ENCODE measurements at places on chromosomes 2 and 18.

GRCh38 chr2:132448331-132448730 is 31.7 kb downstream of the GPR39 start:
- no peak for DNase-seq

DNA sequence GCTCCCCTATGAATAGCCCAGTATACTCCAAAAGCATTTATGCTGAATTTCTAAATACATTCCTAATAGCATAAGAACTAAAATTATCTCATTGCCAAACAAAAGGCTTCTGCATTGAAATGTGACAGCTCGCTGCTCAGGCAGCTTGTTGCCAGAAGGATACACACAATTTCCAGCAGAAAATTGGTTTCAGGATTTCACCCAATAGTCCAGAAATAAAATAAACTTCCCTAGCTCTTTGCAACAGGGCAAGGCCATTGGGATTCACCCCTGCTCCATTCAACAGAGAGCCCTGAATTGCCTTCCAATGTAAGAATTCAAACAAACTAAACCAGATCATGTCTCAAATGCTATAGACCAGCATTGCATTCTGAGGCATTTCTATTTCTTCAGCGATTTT is 70.7 kb downstream of the RBM43 start:
- DNase-seq, result no peak

DNA sequence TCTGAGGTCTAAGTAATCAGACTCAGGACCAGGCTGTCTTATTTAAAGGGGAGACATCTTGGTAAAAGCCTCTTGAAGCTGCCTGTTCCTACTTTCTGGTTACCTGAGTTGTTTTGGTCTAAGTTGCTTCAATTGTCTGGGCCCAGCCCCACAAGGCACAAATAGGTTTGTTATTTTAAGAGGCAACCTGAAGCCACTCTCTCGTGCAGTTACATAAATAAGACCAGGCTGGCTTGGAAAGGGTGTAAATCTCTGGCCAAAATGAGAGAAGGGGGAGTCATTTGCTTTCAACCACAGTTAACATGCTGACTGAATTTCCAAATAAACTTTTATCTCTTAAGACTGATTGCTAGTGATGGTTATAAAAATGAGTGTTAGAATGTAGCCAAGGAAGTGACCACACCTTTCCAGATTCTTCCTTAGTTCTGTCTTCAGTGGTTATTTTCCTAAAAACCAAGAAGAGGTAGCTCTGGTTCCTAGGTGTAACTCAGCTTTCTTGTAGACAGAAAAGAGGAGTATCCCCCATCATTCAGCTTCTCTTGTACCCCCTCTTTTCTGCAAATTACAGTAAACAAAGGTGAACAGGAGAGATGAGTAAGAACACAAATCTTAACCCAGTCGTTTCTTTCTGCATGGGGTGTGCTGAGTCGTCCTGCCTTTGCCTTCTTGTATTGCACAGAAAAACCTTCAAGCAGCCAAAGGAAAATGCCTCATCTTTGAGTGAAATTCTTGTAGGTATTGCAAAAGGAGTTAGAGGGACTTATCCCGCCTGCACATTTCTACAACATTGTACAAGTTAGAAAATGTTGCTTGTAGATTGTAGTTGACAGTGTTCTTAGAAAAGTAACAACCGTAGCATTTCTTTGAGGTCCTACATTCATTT is 161.5 kb upstream of the NT5C1B start:
- no peak for DNase-seq

DNA sequence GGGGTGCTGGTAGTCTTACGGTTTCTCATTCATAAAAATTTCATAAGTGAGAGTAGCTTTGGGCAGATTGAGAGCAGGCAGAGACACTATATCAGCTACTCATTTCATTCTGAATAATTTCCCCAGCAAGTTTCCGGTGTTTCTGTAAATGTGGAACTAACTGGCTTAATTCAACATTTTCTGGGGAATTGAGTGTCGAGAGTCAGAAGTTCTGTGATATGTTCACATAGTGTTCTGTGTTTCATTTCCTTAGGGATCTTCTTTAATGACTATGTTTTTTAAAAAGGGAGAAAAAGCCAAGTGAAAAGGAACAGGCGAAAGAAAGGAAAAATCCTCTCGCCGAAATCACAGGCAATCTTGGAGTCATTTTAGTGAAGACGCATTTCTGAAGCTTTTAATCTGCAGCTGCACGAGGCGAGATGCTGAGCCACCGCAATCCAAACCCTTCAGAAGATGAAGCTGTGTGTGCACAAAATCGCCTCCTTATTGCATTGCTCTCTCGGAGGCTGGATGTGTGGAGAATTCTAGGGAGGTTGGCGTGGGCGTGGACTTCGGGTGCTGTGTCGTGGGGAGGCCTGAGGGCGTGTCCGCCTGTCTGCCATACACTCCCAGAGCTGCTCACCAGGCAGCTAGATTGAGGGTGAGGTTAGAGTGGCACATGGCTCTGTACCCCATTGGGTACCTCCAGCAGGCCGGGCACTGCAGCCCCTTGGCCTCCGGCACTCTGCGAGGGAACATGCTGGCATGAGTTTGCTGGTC is 38.4 kb upstream of the HDAC4 start:
- DNase-seq, result no peak

GRCh38 chr2:28447943-28448792 is 47.7 kb upstream of the PLB1 start:
- DNase-seq, result no peak

GRCh38 chr18:56992777-56993176 is 154.1 kb upstream of the BOD1L2 start:
- DNase-seq, result no peak

DNA sequence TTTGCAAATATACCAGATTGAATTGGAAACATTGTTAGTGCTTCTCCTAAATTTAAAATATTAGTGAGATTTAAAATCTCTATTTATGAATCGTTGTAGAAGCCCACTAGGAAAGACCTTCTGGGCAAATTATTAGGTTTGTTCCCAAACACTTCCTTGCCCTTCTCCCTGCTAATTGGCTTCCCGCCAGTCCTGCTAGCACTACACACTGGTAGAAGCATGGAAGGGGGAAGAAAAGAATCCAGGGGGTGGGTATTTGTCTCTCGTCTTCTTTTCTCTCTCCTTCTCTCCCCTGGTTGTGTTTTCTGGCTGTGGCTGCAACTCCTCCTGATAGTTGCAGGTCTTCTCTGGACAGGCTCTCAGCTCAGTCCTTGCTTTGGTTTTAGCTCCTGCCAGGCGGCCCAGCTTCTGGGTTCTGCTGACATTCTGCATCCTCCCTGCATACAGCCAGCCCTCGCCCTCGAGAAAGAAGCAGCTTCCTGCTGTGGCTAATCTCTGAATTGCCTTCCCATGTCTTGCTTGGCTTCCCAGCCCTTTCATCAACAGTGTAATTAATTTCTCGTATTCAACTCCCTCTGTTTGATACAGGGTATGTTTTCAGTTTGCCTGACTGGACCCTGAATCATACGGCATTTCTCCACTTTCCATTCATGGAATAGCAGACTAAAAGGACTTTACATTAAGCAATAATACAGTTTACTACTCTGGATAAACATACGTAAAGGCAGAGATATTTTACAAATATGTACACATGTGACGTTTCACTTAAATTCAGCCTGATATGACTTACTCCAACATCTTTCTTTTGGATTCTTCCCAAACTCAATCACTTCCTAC is 6.9 kb upstream of the PARD3B start:
- DNase-seq, result no peak

DNA sequence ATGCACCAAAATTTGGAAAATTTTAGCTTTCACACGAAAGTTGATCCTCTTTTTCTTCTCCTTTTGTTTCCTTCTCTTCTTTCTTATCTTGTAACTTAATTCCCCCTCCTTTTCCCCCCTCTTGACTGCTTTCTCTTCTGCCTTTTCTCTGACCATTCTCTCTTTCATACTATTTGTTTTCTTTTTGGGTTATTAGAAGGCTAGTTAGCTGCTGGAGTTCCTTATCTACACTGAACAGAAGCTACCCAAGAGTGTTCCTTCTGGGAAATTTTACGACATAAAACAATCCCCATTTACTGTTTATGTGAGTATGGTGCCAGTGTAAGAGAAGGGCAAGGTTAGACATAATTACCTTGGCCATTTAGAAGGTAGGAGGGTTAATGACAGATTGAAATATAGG is 218.4 kb upstream of the DTNA start:
- DNase-seq, result no peak

DNA sequence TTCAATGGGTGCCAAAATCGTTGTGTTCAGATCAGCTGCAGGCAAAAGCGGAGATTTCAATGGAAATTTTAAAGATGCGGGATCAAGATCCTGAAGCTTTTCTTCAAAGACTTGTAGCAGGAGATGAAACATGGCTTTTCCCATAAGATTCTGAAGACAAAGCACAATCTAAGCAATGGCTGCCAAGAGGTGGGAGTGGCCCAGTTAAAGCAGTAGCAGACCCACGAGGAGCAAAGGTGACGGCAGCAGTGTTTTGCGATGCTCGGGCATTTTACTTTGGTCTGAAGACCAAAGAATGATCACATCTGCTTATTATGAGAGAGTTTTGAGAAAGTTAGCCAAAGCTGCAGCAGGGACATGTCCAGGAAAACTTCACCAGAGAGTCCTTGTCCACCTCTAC is 222.9 kb downstream of the DSC3 start:
- no peak for DNase-seq

GRCh38 chr2:96769814-96770213 is 9.1 kb downstream of the CNNM4 start:
- DNase-seq, result no peak

GRCh38 chr2:159030674-159031380 is 62.4 kb downstream of the TANC1 start:
- no peak for DNase-seq

GRCh38 chr2:118417406-118418120 is 329.3 kb downstream of the INSIG2 start:
- DNase-seq, result no peak

DNA sequence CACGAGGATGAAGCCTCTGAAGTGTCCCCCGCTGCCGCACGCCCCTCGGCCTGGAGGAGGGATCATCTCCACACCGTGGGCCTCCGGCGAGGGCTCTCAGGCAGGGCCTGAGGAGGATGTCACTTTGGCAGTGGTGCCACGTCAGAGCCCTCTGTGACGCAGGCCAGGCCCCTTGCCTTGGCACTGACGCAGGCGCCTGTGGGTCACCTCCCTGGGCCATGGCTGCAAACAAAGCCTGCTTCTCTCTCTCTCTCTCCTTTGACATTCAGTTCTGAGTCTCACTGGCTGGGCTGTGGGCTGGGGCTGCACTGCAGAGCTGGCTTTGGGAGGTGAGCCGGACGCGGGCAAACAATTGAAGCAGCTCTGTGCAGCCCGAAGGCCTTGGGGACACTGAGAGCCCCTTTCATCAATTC is 273.7 kb downstream of the TWIST2 start:
- DNase-seq, result no peak

DNA sequence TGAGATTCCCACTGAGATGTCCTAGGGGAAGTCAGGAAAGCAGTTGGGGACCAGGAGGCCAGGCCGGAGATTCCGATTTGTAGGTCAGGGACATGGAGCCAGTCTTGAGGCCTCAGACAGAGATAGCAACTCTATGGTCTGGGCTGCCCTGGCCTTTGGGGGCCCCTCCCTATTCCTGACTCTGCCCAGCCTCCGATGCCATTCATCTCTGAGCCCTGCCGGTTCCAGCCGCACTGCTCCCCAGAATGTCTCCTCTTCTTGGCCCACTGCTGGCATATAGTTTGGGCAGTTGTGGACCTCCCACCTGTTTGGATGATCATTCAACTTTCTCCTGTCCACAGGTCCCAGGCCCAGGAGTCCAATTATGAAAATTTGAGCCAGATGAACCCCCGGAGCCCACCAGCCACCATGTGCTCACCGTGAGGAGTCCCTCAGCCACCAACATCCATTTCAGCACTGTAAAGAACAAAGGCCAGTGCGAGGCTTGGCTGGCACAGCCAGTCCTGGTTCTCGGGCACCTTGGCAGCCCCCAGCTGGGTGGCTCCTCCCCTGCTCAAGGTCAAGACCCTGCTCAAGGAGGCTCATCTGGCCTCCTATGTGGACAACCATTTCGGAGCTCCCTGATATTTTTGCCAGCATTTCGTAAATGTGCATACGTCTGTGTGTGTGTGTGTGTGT is 16.4 kb downstream of the SIGLEC15 start:
- DNase-seq, result no peak

DNA sequence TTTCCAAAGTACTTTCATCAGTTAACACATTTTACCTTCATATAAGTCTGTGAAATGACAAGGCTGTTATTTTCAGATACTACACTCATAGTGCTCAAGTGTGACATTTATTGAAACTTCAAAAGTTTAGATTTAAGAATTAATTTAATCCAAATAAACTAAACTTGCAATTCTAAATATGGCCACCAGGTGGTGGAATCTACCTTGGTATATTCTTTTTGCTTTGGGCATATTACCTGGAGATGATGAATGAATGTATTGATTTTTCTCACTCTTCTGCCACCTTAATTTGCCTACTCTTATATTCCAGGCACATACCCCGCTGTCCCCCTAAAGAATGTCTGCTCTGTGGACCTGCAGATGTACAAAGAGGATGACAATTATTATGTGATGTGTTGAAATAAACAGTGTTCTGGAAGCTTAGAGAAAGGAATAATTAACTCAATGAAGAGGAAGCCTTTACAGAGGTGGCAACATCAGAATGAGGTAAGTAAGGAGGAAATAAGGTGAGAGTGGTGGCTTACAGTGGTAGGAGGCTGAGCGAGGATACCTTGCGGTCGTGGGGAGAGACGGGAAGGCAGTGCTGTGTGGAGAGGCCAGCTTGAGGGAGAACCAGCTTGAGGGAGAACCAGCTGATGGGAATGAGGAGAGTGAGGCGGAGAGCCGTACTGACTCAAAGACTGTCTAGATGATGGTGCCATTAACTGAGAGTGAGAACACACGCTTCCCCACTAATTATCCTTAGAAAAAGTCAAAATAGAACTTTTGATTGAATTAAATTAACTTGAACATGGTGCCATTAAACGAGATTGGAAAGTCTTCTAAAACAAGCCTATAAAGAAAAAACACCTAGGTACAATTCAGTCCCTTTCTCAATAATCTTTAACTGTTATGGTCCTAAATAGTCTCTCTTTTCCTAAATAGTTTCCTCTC is 179.5 kb downstream of the CELF4 start:
- DNase-seq, result no peak

DNA sequence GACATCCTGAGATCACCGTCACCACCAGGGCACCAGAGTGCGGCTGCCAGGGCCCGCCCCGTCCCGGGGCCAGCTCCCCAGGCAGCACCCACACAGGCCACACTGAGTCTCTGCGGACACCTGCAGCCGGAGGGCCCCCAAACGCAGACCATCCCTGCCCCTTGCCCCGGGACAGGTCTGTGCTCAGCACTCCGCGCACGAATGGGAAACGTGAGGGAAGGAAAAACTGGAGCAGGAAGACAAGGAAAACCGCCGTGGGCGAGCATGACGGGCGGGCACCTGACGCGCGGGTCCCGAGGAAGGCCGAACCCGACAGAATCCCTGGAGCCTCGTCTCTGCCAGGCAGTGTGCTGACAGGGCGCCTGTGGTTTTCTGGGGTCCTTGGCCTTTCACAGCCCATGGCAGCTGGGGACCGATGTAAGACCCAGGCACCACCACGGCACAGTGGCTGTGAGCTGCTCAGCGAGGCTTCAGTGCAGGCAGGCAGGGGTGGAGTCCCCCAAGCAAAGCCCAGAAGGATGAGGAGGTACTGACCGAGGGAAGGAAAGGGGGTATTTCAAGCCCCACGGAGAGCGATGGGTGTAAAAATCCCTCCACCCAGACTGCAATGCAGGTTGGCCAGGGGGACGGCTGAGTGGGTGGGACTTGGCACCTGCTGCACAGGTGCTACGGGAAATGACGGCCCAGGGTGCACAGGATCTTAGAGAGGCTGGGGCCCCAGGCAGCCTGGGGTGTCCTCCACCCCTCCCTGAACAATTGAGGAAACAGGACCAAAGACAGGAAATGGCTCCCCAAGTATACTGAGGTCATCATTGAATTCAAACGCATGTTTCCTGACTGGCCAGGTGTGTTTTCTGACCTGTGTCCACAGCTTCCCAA is 59.0 kb downstream of the PXDN start:
- no peak for DNase-seq

- no peak for DNase-seq
These were observed 84.8 kb downstream of the CTIF start for GRCh38 chr18:48623468-48624235.

All from activated T-cell treated with anti-CD3 and anti-CD28 coated beads for 24 hours (primary cell).